Stimulated activated CD8-positive, alpha-beta memory T cell treated with anti-CD3 and anti-CD28 coated beads, Interleukin-4, amount 100 ng/mL, for 4 hours (primary cell): ENCODE measurements at places on chromosomes 2 and 18.
A peak's percentile ranks its signal among the peaks of the same experiment; 100 is the strongest.

GRCh38 chr2:60602388-60602787 is 48.9 kb upstream of the BCL11A start:
- DNase-seq, result no peak

DNA sequence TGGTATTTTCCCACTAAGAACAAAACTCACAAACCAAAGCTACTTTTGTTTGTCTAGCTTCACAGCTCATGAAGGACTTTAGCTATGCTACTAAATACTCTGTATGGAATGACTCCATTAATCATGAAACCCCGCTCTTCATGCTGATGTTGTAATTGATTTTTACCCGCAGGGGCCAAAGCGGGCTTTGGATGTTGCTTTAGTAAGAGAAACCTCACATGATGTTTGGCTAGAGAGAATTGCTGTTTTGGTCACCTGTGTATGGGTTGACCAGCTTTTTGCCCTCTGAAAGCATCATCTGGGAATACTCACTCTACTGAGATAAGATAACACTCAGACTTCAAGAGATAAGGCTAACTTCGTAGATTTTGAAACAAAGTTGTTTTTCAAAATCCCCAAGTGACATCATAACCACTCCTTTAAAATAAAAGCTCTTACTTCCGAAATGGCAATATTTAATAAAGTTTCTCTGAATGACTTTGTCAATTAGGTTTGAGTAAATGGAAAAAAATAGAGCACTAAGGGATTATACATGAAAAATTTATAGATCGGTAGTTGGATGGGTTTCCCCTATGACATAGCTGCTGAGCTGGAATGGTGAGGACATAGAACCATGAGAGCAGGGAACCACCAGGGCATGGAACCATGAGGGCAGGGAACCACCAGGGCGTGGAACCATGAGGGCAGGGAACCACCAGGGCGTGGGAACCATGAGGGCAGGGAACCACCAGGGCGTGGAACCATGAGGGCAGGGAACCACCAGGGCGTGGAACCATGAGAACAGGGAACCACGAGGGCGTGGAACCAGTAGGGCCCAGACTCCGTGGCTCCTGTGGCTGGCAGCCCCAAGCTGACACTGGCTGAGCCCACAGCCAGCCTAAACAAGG is 31.9 kb downstream of the ACKR3 start:
- no peak for DNase-seq

- DNase-seq, result no peak
Measured at GRCh38 chr2:182545420-182546167, 118.8 kb upstream of the PDE1A start.

DNA sequence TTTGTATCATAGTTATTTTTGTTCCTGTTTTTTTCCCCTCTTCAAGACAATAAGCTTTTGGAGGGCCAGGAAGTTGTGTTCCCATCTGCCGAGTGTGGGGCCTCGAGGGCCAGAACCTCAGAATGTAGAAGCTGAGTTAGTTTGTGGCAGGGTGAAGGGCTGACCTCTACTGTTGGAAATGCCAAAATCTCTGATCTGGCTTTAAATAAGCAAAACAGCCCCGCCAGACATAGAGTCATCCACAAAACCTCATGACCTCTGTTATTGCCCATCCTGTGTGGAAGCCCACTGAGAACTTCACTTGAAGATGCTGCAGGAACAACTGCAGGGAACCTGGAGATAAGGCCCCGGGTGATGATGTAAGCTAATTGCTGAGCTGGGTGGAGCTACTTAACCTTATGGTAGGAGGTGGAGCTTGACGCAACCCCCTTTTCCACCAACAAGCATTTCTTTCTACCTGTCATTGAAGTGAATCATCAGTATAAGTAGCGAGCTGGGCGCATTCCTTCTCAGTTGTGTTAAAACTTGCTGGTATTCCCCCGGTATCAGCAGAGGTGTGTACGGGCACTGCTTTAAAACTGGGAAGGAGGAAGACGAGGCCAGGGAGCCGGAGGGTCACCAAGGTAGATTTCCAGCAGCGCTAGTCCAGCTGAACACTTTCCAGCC is 177.2 kb downstream of the NEDD4L start:
- no peak for DNase-seq

- no peak for DNase-seq
Measured at GRCh38 chr2:239163688-239164334, 237.0 kb downstream of the HDAC4 start.

GRCh38 chr2:234500394-234501006 is 3.6 kb upstream of the ARL4C start:
- DNase-seq, result peak; percentile 44

GRCh38 chr2:49278141-49278540 is 123.8 kb upstream of the FSHR start:
- no peak for DNase-seq

DNA sequence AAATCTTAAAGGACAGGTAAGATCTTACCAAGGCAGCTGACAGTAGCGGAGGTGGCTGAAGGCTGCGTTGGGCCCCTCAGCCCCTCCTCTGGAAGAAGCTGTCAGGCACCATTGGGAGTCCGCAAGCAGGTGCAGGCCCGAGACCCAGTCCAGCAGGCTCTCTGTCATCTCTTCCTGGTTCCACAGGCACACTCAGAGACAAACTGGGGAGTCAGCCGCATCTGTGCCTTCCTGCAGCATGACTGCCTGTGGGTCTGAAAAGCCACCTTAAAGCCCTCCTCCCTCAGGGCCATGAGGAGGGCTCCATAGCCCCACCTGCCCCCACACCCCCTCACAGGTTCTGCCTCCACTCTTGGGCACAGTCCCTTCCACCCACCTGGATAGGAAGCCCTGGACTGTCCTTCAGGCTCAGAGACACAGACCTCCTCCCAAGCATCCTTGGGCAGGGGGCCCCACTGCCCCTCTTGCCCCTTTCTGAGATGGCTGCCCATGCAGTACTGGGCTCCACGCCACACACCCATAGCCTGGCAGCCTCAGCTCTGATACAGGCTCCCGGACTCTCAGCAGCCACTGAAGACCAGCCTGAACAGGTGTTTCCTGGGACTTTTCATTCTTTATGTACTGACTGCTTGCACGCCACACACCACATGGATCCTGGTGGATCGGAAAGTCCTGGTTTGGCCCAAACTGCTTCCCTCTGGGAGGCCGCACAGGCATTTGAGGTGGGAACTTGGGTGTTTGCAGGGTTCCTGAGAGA is 239.8 kb downstream of the SEPTIN10 start:
- DNase-seq, result no peak

DNA sequence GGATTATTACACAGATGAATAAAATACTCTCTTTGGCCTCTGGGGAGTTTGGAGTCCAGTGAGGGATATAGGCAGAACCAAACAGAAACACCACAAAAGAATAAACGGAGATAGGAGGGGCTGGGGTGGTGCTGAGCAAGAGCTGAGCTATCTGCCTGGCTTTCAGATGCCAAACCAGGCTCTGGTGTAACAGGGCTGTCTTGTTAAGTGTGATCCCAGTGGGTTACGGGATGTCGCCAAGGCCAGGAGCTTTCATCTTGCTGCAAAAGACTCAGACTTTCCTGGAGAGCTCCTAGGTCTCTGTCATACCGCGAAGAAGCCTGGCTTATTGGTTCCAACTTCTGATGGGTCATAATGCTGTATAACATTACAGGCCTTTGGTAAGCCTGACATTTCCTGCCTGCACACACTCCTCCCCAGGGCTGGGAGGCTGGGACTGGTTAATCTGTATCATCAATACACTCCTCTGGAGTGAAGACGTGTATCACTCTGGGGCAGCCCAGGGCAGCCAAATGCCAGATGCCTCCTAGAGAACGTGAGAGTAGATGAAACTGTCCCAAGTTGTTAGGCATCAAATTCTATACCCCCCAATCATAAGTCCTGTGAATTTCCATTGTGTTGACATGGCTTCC is 60.5 kb downstream of the STPG4 start:
- DNase-seq, result no peak

DNA sequence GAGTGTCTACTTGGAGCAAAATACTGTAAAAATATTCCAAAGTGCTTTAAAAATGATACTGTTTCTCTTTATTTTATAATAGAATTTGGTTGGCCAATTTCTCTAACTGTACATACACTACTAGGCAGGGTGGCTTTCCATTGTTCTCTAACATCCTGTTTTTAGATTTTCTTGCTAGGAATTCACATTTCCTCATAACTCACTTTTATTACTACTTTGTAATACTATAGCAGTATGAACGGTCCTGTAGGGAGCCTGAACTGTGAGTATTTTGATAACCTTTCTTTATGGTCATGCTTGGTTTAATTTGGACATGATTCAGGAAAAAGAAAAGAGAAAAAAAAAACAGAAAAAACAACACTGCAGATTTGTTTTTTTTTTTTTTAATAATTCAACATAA is 37.8 kb downstream of the GCG start:
- no peak for DNase-seq

- DNase-seq, result no peak
Measured at GRCh38 chr2:28319118-28320008, 73.3 kb upstream of the FOSL2 start.

- DNase-seq, result no peak
Measured at GRCh38 chr2:216217904-216218260, 108.7 kb downstream of the XRCC5 start.

GRCh38 chr2:210961249-210961648 is 404.9 kb downstream of the CPS1 start:
- DNase-seq, result no peak

- DNase-seq, result no peak
Measured at GRCh38 chr2:239801404-239802184, 223.5 kb downstream of the NDUFA10 start.

DNA sequence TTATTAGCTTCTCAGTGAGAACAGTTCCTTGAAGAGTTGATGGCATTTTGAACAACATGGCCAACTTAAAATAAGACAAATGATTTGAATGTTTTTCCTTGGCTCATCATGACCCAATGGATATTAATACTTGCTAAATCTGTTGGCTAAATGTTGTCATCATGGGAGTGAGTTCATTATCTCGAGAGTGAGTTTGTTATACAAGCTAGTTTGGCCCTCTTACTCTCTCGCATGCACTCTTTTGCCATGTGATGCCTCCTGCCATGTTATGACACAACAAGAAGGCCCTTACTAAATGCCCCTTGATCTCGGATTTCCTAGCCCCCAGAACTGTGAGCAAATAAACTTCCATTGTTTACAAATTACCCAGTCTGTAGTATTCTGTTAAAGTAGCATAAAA is 22.9 kb upstream of the SANBR start:
- DNase-seq, result no peak
